ENCODE measurements at places on chromosomes 13 and 19.

DNA sequence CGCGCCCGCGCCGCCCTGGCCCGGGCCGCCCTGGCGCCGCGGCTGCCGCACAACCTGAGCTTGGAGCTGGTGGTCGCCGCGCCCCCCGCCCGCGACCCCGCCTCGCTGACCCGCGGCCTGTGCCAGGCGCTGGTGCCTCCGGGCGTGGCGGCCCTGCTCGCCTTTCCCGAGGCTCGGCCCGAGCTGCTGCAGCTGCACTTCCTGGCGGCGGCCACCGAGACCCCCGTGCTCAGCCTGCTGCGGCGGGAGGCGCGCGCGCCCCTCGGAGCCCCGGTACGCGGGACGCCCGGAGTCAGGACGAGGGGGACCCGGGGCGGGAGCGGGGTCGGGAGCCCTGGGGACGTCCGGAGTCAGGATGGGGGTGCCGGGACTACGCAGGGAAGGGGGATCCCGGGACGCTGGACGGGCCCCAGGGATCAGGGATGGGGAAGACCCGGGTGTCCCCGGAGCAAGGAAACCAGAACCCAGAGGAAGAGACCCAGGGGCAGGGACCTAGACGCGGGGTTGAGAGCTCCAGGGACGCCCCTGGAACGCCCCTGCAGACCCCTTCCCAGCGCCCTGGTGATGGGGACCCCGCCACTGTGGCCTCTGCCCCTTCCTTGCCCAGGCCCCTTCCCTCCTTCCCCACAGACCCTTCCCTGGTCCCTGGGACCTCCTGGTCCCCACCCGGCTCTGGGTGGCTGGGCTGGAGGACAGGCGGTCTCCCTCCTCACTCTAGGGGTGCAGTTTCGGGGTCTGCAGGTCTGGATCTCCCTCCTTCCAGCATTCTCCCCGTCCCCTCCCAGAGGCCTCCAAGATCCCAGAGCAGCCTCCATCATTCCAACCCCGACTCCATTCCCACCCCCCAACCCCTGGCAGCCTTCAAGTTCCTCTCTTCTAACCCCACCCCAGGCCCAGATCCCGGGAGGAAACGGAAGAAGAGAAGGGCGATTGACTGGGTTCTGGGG, 645 bp downstream of the GRIN3B start:
- no peak for DNase-seq

DNA sequence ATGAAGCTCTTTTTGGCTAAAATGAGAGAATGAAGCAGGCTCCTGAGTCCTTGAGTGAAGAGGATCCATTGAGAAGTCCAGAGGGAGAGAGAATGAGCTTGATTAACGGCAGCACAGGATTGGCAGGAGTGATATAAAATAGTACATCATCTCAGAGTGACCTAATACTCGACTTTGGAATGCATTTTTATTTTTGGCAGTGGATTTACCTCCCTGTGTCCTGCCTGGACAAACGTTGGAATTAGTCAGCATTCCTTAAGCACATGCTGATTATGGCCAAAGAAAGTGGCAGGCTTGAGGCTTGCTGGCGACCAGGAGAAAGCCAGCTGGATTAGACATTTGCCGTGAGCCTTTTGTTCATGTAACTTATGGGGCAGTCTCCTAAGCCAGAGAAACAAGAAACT, 22.9 kb downstream of the LRCH1 start:
- DNase-seq: peak; percentile 76

DNA sequence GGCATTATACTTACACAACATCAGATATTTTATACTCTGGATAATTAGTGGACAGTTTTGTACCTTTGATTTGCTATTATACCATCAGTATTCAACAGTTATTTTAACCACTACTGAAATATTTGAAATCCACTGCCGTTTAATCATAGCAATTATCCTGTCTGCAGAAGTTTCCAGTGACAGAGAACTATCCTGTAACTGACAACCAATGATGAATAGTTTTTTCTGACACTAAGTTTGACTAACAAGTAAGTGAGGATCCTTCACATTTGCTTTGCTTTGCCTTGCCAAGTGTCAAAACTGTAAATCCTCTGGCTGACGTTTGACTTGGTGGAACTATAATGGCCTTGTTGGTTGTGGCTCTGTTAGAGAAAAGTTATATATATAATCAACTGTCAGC, 410.7 kb downstream of the GPC5 start:
- no peak for DNase-seq

- no peak for DNase-seq
Observed at GRCh38 chr13:33316890-33317289, 31.3 kb upstream of the STARD13 start.

DNA sequence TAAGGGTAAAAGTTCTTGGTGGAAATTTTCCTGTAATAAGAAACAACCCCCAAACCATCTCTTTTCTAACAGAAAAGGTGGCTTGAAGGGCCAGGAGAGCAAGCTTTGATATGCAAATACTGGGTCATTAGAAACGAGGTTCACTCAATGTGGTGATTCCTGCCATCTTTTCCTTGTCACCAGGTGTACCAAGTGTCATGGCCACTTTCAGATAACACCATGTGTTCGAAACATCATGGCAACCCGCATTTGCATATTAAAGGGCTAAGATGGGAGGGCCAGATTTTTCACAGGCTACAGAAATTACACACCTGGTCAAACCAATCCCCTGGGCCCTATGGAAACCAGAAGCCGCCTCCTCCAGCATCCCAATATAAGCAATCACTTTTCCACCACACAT, 15.3 kb downstream of the LGALS16 start:
- no peak for DNase-seq
